ENCODE measurements at places on chromosomes 11 and 22.

- DNase-seq, result no peak
Observed at GRCh38 chr22:43153899-43154298, 2.5 kb downstream of the TSPO start.

DNA sequence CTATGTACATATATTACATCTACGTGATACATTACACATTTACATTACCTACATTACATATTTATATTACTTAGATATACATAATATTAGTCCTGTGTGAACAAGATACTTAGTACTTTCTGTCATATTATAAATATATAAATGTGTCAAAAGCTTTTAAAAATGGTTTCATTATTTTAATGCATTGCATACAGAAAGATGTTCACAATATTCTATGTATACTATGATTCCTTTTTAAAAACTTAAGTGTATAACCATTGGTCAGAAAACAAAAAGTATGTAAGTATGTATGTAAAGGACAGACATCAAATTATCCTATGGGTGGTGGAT is 647 bp upstream of the ZW10 start:
- DNase-seq, result no peak

- no peak for DNase-seq
Observed at GRCh38 chr11:63639199-63639832, 25.1 kb upstream of the PLAAT3 start.

DNA sequence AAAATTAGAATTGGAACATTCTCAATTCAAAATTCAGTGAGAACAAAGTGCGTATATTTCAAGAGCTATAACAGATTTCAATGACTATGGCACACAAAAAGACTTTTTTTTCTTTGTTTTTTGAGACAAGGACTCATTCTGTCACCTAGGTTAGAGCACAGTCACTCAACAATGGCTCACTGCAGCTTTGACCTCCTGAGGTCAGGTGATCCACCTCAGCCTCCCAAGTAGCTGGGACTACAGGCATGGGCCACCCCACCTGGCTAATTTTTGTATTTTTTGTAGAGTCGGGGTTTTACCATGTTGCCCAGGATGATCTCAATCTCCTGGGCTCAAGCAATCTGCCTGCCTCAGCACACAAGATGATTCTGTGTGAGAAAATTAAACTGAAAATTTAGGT is 51.5 kb downstream of the PIK3C2A start:
- no peak for DNase-seq

Data from stimulated activated CD8-positive, alpha-beta memory T cell treated with anti-CD3 and anti-CD28 coated beads, Interleukin-2, amount 100 ng/mL, for 48 hours (primary cell).